ENCODE measurements at places on chromosomes 7 and 10.

DNA sequence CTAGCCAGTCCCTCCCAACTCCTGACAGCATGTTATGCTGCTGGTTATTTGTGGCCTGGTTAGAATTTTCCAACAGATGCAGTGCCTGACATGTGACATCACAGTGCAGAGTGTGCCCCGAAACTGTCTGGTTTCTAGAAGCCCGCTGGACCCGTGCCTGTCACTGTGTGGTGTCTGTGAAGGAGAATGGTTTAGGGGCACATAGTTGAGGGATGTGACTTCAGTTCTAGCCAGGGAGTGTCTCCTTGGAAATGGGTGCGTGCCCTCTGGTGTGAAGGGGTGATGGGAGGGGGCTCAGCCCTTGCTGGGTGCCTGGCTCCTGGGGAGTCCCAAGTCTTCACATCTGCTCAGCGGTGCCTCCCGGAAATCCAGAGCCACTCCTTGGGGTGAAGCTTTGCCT is 303.6 kb downstream of the GLRX3 start:
- no peak for DNase-seq

DNA sequence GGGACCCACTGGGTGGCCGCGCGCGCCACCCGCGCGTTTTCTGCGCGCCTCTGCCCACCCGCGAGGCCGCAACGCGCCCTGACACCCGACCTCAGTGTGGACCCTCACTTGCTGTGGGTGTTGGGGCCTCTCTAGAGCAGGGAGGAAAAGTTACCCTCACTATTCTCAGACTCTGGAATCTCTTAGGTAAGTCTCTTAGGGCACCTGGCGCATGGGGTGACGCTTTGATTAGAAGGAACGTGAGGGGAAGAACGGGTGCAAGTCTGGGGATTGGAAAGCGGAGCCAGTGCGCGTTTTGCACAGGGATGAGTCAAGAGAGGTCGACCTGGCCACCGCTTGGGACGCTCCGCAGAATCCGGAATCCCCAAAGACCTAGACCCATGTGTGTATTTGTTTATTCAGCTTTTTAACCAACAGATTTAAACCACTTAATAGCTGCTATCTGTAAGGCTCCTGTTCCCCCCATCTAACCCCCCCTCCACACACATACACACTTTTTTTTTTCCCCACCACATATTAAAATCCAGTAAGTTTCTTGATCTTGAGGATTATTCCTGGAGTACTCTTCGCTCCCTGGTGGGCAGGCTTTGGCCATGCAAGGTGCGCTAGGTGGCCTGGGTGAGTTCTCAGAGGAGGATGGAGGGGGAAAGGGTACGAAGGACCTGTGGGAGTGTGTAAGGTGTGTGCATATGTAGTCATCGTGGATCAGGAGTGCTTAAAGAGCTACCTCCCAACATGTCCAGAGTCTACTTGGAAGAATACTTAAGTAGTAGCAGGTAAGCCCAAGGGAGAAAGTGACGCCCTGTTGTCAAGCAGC is 169.1 kb upstream of the PPP1R3A start:
- peak; percentile 45 for DNase-seq

- no peak for DNase-seq
These were observed 204.2 kb downstream of the EMX2 start for GRCh38 chr10:117746541-117747448.

- no peak for DNase-seq
These were observed 3.2 kb downstream of the SLC4A2 start for GRCh38 chr7:151062399-151063211.

DNA sequence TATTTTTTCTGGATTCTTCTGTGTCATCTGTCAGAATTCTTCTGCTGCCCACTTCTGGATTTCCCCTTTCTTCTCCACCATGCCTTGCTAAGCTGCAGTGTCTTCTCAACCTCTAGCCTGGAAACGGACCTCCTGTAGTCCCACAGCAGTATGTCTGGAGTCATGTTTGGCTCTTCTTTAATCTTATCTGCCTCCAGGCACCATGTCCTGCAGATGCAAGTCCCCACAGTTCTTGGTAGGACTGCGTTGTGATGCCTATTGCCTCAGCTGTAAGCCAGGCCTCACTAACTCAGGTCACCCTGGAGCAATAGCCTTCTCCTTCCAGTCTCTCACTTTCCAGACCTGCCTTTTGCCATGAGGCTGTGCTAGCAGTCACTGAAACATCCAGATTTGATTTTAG is 268.3 kb downstream of the POM121L12 start:
- no peak for DNase-seq

DNA sequence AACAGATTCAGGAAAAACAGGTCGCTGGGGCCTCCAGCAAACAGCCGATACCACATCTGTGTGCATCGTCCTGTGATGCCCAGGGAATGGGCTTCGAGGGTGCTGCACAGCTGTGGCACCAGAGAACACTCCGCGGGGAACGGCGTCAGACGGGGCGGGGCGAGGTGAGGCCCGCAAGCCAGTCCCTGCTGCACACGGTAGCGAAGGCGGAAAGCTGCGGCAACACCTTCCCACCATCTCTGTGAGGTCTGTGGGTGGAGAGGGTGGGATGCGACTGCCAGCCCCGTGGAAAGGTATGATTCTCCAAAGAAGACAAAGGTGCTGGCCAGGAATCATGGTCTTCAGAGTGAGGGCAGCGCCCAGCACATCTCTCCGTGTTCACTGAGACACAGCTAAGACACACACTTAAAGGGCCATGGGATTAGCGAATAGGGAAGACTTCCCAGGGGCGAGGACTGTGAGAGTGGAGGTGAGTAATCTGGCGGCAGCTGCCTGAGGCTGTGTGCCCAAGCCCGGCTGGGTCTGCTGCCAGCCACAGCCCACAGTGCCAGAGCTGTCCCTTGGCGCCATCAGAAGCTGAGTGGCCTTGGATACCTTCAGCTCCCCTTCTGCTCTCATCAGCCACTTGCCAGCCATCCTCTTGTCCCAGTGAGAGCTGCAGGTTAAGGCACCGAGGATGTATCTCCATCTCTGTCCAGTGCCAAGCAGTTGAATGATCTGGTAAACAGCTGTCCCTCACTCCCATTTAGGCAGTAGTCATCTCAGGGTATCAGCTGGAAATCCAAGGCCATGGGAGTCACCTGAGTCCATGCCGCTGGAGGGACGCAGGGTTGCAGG is 17.6 kb downstream of the PRKAG2 start:
- no peak for DNase-seq

GRCh38 chr10:71528371-71529206 is 131.9 kb downstream of the CDH23 start:
- no peak for DNase-seq

GRCh38 chr7:365593-365992 is 75.6 kb downstream of the FOXL3 start:
- no peak for DNase-seq

GRCh38 chr10:83542774-83543411 is 596.4 kb upstream of the GHITM start:
- no peak for DNase-seq

DNA sequence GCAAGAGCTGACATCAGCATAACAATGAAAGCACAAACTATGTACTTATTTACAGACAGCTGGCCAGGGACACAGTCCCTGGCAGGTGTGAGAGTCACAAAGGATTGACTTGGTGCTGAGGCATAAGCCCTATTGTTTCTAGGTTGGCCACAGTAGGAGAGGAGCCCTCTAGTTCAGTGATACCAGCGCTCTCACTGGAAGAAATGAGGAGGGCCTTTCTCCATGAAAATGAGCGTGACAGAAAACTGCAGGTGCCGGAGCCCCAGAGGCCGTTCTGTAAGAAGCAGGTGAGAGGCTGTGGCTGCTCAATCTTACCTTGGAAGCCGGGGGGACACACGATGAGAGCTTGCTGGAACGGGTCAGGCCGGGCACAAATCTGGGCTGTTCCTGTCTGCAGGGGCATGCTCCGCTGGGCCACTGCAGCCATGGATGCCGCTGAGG is 90.5 kb downstream of the CLEC2L start:
- peak; percentile 81 for DNase-seq

- no peak for DNase-seq
These were observed 78.1 kb upstream of the MTPN start for GRCh38 chr7:136055266-136055665.

DNA sequence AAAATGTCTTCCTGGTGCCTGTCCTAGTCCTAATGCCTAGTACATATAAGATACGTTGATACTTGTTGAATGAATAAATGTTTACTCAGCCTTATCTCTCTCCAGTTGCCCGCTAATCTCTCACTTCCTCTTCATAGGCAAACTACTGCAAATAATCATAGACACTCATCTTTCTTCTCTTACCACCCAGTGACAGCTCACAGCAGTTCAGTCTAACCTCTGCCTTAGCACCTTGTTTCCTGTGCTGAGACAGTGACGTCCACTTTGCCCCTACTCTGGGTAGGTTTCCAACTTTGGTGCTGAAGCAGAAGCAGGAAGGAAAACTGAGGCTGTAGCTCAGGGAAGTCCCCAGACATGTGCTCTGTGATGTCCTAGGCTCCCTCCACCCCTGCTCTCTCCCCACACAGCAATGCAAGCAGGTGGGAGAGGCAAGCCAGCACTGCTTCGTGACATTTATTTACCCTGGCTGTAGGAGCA is 45.5 kb upstream of the RHOBTB1 start:
- no peak for DNase-seq

GRCh38 chr7:43385309-43385680 is 197.6 kb upstream of the STK17A start:
- DNase-seq: no peak

DNA sequence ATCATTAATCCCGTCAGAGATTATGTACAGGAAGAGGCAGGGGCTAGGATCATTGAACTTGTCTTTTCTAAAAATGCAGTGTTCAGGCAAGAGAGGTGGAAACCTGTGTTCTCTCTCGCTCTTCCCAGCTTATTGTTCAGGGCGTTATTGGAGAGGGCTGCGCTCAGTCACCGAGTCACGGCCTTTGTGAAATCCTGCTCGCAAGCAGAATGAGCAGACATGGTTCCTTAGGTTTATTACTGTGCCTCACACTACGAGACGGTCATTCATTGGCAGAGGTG is 631 bp upstream of the PRKRIP1 start:
- no peak for DNase-seq

DNA sequence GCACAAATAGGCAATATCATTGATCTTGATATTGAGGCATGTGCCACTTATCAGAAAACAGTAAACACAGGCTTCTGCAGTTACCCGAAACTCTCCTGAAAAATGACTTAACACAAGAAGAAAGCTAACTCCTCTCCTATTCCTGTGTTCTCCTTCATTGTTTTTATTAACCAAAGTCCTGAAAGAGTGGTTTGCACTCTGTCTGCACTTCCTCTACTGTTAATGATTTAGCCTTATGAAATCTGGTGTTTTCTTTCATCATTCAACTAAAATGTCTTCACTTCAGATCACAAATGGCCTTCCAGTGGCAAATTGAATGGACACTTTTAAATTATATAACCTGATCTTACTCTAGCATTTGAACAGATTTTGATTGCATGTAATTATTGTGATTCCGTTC is 630.6 kb upstream of the PHF14 start:
- no peak for DNase-seq

GRCh38 chr7:92255308-92255707 is 9.5 kb downstream of the ANKIB1 start:
- DNase-seq: no peak

DNA sequence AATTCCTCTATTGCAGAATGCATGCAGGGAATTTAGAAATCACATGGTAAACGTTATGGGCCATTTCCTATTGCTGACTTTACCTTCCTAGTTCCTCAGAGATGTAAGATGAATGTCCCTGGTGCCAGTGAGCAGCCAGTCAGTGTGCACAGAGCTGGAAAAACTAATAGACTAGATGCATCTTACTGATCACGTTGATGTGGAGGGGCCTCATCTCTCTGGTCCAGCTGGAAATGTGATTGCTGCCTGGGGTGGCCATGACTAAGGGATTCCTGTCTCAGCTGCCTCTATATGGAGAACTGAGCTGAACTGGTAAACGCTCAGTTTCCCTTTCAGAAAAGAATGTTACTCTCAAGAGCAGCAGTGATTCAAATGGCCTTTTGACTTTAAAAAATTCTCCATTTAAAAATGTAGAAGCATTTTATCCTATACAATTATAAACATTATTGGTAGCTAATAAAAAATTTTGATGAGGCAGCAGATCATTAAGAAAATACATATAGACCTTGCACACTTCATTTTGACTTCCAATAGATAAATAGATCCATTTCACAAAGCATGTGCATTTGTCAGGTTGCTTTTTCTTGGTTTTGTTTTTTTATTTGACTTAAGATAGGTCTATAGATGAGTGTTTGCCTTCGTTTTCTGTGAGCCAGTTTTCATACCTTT is 80.5 kb upstream of the INSYN2A start:
- no peak for DNase-seq

DNA sequence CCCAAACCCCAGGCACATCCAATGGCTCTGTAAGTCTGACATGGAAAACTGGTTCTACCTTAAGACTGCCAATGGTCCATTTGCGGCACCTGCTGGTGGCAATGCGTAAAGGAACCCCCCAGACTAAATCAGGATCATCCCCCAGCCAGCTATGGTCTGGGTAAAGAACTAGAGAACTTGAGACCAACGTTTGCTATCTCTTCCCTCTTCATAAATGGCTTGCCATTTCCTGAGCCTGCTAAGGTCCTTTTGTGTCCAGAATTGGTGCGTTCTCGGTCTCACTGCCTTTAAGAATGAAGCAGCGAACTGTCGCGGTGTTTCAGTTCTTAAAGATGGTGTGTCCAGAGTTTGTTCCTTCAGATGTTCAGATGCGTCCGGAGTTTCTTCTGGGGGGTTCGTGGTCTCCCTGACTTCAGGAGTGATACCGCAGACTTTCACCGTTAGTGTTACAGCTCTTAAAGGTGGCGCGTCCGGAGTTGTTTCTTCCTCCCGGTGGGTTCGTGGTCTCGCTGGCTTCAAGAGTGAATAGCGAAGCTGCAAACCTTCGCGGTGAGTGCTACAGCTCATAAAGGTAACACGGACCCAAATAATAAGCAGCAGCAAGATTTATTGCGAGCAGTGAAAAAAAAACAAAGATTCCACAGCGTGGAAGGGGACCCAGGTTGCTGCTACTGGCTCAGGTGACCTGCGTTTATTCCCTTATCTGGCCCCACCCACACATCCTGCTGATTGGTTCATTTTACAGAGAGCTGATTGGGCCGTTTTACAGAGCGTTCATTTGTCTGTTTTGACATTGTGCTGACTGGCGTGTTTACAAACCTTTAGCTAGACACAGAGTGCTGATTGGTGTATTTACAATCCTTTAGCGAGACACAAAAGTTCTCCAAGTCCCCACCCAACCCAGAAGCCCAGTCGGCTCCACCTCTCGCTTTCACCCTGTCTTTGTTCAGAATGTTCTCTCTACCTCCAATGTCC is 95.4 kb downstream of the ELMO1 start:
- DNase-seq: peak; percentile 9

DNA sequence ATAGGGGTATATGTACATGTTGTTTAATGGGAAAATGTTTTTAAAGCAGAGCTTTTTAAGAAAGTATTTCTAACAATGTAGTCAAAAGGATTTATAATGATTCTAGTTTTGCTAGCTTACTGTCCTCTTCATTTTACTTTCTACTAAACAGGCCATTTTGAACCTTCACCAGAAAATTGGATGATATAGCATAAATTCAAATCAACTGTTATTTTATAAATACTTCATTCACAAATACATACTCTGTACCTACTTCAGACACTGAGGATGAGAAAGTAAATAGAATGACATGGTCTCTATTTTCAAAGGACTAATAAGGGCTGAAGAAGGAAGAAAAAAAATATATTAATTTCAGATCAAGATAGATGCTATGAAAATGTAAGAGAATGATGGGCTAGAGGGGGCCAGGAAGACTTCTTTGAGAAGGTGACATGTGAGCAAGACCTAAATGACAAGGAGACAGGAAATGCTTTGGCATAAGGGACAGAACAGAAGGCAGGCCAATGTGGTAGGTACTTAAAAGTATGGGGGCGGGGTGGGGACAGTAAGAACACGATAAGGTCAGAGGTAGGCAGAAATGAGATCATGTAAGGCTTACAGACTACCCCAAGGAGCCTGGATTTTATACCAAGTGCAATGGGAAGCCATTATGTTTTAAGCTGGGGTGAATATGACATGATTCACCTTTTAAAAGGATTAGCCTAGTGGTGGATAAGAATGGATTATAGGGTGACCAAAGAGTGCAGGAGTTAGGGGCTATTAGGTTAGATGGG is 5.2 kb downstream of the NAMPT start:
- DNase-seq: no peak
